ENCODE measurements at places on chromosomes 6 and 20. TPM values are rescaled to one million over a fixed set of nuclear protein-coding genes. Genes with fewer than 3 reads are reported as not detected.

Gene OR2B6
- polyA plus RNA-seq, result not detected

Gene BPIFB1
- polyA plus RNA-seq, result not detected

Gene RAET1G
- polyA plus RNA-seq, result not detected

Gene CCN6
- not detected for polyA plus RNA-seq

Gene ARFGEF3
- polyA plus RNA-seq, result 3.6 TPM

Gene PTPN1
- polyA plus RNA-seq, result 41.5 TPM

Gene CTCFL
- polyA plus RNA-seq, result not detected

Gene KPNA5
- 2.6 TPM for polyA plus RNA-seq

Gene GINS1
- polyA plus RNA-seq, result 4.2 TPM

Gene ZNF391
- 1.1 TPM for polyA plus RNA-seq

Gene OXT
- polyA plus RNA-seq, result not detected

Gene ZC2HC1B
- not detected for polyA plus RNA-seq

Gene CST2
- 0.28 TPM for polyA plus RNA-seq

Gene GPR6
- not detected for polyA plus RNA-seq

Gene CYP24A1
- 1.8 TPM for polyA plus RNA-seq

Gene GLP1R
- polyA plus RNA-seq, result 0.06 TPM

Gene LY6G6F
- not detected for polyA plus RNA-seq

Gene HSPA1L
- polyA plus RNA-seq, result 0.23 TPM

Gene PRSS35
- 0.09 TPM for polyA plus RNA-seq

Gene NANP
- 1.2 TPM for polyA plus RNA-seq

Gene MAP3K7
- 10.2 TPM for polyA plus RNA-seq

Gene SLA2
- polyA plus RNA-seq, result 0.46 TPM

Gene RREB1
- polyA plus RNA-seq, result 21.5 TPM

Gene MYBL2
- polyA plus RNA-seq, result 40.6 TPM

Gene ADGRF5
- polyA plus RNA-seq, result 1.2 TPM

Gene SEMG2
- polyA plus RNA-seq, result not detected

Gene EPHA7
- polyA plus RNA-seq, result not detected

Gene DXO
- polyA plus RNA-seq, result 8.4 TPM

Gene PPP1R16B
- polyA plus RNA-seq, result 21.7 TPM

Gene CDYL
- polyA plus RNA-seq, result 16.2 TPM

Gene GRIK2
- polyA plus RNA-seq, result 0.25 TPM

Gene SMOC2
- polyA plus RNA-seq, result 6.2 TPM

Gene GJA1
- 3.0 TPM for polyA plus RNA-seq

Gene CPXM1
- 1.2 TPM for polyA plus RNA-seq

Gene TGIF2
- 10.0 TPM for polyA plus RNA-seq

Gene FAXC
- polyA plus RNA-seq, result 1.4 TPM

Gene LGSN
- not detected for polyA plus RNA-seq

Gene NUP153
- 9.0 TPM for polyA plus RNA-seq

Gene VWA7
- polyA plus RNA-seq, result 3.6 TPM

Gene TFAP2A
- not detected for polyA plus RNA-seq

Gene GGT7
- 12.4 TPM for polyA plus RNA-seq

Gene SEMG1
- polyA plus RNA-seq, result not detected

Gene PAQR8
- polyA plus RNA-seq, result 15.6 TPM

Gene RNF217
- polyA plus RNA-seq, result 1.8 TPM

Gene KCNK5
- 8.6 TPM for polyA plus RNA-seq

Gene MROH8
- 0.46 TPM for polyA plus RNA-seq

Gene SYCP2L
- not detected for polyA plus RNA-seq

Gene TMC2
- 0.19 TPM for polyA plus RNA-seq

Gene FBXO9
- 29.4 TPM for polyA plus RNA-seq

Gene PRPF6
- polyA plus RNA-seq, result 26.4 TPM

Gene CGA
- not detected for polyA plus RNA-seq

Gene WFDC2
- 86.6 TPM for polyA plus RNA-seq

Gene DST
- 79.8 TPM for polyA plus RNA-seq

Gene LY86
- 6.6 TPM for polyA plus RNA-seq

Gene SAPCD1
- polyA plus RNA-seq, result 8.7 TPM

Gene GNMT
- polyA plus RNA-seq, result 0.45 TPM

Gene LAMA5
- polyA plus RNA-seq, result 56.5 TPM

Gene CMTR1
- polyA plus RNA-seq, result 4.8 TPM

Gene GTSF1L
- not detected for polyA plus RNA-seq

Gene ATG5
- polyA plus RNA-seq, result 48.6 TPM

Data from sigmoid colon (tissue), 7 donors.